ENCODE measurements at places on chromosomes 6 and 20.

- no peak for DNase-seq
Measured at GRCh38 chr6:142225552-142225951, 76.3 kb upstream of the ADGRG6 start.

GRCh38 chr6:135624402-135625295 lies 127.1 kb upstream of the AHI1 start:
- no peak for DNase-seq

DNA sequence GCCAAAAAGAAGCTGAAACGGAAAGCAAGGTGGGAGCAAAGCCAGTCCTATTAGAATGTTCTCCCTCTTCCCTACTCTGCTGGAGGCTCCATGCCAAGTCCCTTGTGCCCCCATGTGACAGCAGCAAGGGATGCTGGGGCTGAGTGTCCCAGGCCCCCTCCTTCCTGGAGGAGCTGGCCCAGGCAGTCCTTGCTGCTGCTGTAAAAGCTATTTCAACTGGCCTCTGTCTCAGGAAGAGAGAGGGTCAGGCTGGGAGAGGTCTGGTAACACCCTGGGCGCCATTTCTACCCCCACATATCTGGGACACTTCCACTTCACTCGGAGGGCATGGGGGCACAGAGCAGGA lies 25.0 kb downstream of the TTBK1 start:
- DNase-seq, result no peak

- DNase-seq, result no peak
Measured at GRCh38 chr20:36130390-36130789, 24.1 kb upstream of the EPB41L1 start.

DNA sequence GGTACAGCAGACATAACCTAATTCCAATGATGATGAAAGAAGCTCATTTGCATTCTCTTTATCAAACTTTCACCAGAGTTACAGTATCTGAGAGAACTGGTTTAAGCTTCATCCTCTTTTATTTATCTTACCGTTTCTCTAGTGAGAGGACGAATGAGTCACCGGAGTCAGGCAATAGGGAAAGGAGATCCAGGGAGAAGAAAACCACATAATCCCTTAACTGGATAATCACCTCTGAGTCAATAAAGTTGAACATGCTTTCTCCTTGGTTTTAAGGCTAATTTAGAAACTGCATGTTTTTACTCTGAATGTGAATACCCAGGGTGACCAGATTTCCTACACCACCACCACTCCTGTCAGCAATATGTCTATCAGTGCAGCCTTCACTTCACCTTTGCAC lies 313.7 kb upstream of the TBX18 start:
- no peak for DNase-seq

DNA sequence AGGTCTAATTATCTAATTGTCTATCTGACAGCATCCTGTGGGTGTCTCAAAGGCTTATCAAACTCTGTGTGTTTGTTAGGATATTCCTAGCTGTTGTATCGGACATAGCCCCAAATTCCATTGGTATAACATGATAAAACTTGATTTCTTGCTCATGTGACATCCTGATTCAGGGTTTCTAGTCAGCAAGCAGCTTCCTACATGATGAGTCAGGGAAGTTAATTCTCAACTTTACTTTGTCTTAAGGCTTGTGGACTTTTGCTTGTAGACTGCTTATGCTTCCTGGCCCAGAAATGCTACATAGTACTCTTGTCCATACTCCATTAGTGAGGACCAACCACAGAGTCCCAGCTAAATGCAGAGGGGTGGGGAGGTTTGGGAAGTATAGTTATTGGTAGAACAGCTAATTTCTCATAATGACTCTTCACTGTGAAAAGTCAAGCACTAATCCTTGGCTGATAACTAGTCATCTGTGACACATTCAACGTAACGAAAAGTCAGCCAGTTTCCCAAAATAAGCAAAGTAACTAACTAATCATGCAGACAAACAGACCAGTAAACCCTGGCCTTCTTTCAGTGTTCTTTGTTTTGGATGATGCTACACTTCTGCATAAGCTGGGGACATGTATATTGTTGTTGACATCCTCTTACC lies 25.8 kb downstream of the NKAIN2 start:
- DNase-seq, result no peak

GRCh38 chr6:136791296-136792094 lies 782 bp downstream of the MAP3K5 start:
- peak; percentile 87 for DNase-seq

Data from right atrium auricular region (tissue), 2 donors.